ENCODE measurements at places on chromosomes 4 and X.

DNA sequence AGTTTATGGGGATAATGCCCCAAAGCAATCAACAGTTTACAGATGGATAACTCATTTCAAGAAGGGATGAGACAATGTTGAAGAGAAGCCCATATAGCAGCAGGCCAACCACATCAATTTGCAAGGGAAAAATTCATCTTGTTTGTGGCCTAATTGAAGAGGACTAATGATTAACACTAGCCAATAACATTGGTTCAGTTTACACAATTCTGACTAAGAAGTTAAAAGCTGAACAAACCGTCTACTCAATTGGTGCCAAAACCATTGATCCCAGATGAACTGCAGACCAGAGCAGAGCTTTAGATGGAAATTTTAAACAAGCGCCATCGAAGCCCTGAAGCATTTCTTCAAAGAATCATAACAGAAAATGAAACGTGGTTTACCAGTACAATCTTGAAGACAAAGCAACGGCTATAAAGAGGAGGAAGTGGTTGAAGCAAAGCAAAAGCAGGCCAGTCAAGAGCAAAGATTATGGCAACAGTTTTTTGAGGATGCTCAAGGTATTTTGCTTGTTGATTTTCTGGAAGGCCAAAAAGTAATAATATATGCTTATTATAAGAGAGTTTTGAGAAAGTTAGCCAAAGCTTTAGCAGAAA lies 20.5 kb upstream of the BLTP1 start:
- DNase-seq, result no peak

DNA sequence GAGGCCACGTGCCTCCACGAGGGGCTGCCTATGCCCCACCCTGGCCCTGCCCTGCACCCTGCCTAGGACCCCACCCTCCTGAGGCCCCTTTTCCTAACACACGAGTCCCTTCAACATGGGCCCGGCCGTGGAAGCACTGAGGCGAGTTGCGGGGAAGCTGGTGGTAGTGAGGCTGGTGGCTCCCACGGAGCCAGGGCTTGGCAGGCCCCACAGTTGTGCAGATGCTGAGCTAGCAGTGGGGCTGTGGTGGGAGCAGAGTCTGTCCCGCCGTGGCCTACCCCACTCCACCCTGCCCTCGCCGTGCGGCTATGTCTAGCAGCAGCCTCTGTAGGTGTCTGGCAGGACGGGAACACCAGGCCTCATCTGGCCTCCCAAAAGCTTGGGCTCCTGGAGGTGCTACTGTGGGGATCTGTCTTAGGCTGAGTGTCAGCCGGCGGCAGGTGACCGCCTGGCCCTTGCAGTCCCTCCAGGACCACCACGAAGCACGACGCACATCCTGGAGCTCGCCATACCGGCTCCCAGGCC lies 18.8 kb downstream of the TACC3 start:
- no peak for DNase-seq

DNA sequence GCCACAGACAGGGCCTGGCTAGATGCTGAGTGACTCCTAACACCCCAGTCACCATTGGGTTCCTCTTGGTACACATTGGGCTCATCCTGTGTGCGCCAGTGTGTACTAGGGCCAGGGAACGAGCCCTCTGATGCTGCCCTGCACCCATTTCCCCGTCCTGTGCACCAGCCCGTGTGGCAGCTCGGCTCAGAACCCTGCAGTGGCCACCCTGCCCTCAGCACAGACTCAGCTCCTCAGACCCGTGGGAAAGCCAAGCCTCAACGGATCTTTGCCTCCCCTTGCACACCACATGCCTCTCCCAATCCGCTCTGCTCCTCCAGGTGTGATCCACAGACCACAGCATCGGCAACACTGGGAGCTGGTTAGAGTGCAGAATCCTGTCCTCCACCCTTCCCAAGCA lies 38.6 kb downstream of the EVC start:
- DNase-seq, result no peak

- DNase-seq, result peak; percentile 28
Measured at GRCh38 chr4:44425614-44426208, 22.9 kb downstream of the KCTD8 start.

DNA sequence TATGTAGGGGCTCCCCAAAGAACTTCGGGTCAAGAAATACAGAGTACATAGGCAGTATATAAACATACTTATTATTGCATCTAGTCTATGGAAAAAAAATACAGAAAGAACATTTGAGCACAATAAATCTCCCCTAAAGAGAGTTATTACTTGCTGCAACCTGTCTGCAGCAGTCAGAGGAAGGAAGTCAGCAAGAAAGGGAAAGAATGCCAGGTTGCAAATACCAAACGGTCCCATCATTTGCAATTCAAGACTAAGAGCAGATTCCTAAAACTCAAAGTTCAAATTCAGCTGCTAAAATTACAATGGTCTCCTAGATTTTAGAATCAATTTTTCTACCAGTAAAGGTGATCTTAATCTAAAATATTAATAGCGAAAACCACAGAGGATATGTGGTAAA lies 236.2 kb upstream of the NUDT6 start:
- DNase-seq, result no peak
